T-helper 22 cell (primary cell): ENCODE measurements at places on chromosomes 6 and 20.

GRCh38 chr20:33280000-33280680, 2.9 kb upstream of the BPIFB1 start:
- no peak for DNase-seq

GRCh38 chr6:160198606-160199211, 59.9 kb downstream of the SLC22A2 start:
- no peak for DNase-seq

GRCh38 chr6:118620202-118620601, 31.2 kb downstream of the CEP85L start:
- DNase-seq: no peak

DNA sequence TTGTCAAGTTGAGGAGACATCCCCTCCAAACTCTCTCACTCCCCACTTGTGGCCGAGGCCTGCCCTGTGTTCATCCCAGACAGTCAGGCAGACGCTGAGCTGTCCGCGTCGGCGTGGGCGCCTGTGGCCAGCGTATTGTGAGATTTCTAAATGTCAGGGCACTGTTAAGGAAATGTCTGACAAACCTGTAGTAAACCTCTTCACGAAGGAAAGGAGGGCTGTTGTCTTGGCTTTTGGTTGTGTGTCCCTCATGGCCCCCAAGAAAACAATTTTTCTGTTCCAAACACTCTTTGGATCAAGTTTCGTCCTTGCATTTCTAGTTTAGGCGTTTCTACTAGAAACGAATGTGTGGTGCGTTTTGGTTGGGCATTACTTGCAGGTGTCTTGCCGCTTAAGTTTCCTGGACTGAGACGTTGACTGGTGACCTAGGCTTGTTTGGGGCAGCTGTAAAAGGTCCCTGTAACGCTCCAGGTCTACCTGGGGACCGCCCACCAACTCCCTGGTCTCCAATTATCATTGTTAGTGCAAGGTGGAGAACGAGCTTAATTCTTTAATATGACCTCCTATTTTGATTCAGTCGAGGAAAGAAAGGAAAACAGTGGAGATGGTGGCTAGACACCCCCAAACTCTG, 8.7 kb upstream of the POU3F2 start:
- DNase-seq: no peak

- no peak for DNase-seq
Measured at GRCh38 chr6:130326496-130326895, 39.3 kb upstream of the TMEM200A start.

DNA sequence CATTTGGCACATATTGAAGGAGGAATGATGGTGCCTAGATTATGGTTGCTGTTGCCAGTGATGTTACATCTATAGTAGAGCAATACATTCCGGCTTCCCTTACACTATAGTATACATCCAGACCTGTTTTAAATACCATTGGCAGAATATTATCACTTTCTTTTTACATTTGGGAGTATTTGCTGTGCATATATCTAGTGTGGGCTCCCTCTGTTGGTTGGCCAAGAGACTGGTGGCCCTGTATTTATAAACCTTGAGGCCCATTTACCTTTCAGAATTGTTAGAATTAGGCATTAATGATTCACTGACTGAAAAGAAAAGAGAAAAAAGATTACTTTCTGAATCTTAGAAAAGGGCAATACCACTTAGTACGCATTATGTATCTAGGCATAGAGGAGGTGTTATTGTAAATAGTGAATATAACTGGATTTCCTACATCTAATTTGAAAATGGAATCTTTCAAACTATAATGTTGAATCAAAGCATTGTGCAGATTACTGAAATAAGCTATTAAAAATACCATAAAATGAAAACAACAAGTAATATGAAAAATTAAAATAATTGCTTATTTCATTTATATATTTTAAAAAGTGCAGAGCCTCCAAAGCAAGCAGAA, 628.8 kb upstream of the MAN1A1 start:
- no peak for DNase-seq

DNA sequence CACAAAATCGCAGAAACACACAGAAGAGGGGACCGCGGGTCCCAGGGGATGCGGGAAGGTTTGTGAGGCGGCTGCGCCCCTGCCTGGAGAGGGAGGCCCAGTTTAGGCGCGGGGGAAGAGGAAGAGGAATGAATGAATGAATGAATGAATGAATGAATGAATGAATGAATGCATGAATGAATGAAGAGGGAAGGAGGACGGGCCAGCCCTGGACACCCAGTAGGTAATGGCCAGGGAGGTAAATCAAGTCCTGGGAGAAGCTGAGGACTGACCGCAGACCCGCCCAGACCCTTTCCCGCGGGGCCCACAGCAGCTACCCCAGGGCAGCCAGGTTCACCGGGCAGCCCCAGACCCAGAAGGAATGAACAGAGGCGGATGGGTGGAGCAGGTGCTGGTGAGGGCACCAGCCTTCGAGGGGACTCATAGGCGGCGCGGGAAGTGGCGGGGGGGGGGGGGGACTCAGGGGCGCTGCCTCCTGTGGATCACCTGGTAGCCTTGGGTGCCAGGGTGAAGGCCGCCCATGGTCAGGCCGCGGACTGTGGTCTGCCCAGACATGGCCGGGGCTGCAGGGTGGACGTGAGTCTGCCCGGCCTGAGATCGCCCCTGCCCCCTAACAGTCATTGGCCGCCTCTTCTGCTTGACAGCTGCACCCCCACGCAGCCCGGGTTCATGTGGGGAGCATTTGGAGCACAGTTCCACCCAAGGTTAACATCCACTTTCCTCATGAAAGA, 192.0 kb upstream of the PDE10A start:
- no peak for DNase-seq

DNA sequence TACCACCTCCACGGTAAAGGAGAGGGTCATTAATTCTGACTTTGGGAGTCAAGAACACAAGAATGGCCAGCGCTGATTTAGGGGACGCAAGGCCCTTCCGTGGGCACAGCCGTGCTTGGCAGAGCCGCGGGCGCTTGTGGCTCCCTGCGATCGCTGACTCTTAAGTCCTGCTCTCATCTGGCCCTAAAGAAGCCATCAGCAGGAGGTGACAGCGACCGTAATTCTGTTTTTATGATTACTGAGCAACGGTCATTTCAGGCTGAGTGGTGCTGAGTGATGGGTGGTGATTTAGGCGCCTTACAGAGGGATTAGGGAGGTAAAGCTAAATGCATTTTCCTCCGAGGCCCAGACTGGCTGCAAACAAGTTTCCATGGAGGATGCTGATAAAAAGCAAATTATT, 364.6 kb upstream of the SULF2 start:
- DNase-seq: no peak

DNA sequence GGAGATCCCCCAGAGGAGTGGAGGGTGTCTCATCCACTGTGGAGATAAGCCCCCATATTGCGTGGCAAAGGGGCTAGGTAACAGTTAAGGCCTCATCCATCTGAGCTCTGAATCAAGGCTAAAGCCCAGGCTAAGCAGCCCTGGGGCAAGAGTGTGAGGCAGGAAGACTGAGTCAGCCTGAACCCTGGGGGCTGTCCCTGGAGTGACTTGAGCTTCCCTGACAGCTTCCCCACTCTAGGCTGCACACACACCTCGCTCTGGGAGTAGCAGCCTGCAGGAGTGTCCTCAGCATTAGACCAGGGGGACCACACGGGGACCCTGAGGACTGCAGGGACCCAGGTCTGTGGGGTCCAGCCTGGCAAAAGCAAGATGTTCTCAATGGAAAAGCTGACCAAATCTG, 27.9 kb downstream of the UBD start:
- no peak for DNase-seq

- no peak for DNase-seq
Measured at GRCh38 chr20:24772667-24773066, 176.4 kb upstream of the CST7 start.

DNA sequence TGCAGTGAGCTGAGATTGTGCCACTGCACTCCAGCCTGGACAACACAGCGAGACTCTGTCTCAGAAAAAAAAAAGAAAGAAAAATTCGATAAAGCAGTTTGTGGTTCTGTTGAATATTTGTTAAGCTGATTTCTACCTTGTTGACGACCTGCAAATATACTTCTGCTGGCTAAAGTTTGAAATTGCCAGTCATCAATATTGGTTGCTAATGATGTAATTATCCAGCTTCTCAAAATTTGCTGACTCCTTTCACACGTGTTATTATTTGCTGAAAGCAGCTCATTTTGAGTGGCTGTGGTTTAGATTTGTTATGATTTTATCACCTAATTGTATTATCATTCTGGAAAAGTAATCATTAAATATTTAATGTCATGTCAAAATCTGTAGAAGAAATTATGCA, 774.3 kb downstream of the QKI start:
- DNase-seq: no peak

- no peak for DNase-seq
Measured at GRCh38 chr20:22583773-22584521, 425 bp downstream of the FOXA2 start.

GRCh38 chr6:133641104-133641503, 247.8 kb upstream of the TCF21 start:
- no peak for DNase-seq

GRCh38 chr6:108648191-108648590, 87.5 kb downstream of the FOXO3 start:
- DNase-seq: no peak

DNA sequence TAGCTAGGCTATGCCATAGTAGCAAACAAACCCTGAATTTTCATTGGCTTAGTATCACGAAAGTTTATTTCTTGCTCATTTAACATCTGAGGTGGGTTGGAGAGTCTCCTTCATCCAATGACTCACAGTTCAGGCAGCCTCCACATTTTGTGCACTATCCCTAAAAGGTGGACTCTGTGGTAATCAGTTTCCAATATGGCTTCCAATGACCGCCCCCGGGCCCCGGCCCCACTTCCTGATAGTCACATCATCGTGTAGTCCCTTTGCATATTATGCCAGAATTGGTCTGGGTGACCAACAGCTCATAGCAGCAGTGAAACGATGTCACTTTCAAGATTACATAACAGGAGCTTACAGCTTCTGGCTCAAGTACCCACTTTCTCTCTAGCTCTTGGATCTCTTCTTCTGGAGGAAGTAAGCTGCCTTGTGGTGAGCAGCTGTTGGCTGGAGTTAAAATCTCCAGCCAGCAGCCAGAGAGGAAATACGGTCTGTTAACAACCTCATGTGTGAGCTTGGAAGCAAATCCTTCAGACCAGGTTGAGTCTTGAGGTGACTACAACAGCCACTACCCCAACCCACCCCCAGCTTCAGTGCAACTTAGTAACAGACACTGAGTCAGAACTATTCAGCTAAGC, 7.8 kb downstream of the HCRTR2 start:
- no peak for DNase-seq

DNA sequence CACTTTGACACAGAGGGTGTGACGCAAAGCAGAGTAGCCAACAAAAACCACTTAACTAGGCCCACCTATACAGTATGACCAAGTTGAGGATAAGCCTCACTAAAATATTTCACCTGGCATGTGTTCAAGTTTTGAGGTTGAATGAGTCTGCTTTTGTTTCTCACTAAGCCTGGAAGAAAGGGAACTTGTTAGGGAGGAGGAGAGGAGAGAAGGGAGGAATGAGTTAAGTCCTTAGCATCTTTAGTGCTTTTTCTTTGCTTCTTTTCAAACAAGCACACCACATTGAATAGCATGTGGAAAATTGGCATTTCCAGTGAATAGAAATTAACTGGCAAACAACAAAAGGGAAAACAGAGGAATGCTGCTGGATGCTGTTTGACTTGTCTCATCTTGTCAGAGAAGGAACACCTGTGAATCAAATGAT, 461.9 kb downstream of the GJA1 start:
- no peak for DNase-seq

DNA sequence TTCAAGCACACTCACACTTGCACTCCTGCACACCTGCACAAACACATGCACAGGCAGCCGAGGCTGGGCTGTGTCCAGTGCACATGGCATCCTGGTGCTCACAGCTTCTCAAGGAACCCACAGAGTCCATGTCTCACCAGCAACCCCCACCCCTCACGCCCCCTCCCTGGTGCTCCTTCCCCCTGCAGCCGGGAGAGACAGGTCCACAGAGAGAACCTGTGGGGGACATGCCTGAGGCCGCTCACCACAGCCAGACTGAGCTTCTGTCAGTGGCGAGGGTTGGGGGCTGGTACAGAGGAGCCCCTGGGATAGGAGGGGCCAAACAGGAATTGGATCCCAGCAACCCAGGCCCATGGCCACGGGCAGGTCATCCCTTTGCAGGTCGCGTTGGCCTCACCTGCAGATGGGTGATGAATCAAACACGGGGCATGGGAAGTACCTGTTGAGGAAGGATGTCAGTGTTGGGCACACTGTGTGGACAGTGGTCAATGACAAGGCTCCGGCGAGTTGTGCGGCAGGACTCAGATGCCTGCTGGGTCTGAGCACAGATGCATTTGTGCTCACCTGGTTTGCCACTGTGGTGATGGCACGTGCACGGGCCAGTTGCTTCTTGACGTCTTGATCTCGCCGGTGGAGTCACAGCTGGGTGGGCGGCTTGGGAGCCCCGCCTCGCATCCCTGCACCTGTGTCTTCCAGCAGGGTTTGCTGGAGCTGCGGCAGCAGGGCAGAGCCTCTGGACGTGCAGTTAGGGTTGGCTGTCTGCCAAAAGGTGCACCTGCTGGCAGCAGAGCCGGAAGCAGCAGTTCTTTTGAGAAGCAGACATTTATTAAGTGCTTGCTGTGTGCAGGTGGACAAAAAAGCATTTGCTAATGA, 113.0 kb downstream of the ERMARD start:
- DNase-seq: no peak

GRCh38 chr6:28655164-28655563, 129.5 kb downstream of the GPX5 start:
- DNase-seq: no peak

GRCh38 chr20:2794866-2795447, 5.5 kb downstream of the CPXM1 start:
- DNase-seq: no peak

GRCh38 chr6:82955841-82956240, 109.8 kb downstream of the UBE3D start:
- no peak for DNase-seq

GRCh38 chr6:224350-224749, 67.9 kb upstream of the DUSP22 start:
- no peak for DNase-seq

GRCh38 chr6:141833001-141833655, 299.6 kb upstream of the GJE1 start:
- no peak for DNase-seq

- DNase-seq: no peak
Measured at GRCh38 chr20:2130683-2131082, 29.1 kb downstream of the STK35 start.

GRCh38 chr6:80287607-80288006, 181.1 kb downstream of the BCKDHB start:
- no peak for DNase-seq

DNA sequence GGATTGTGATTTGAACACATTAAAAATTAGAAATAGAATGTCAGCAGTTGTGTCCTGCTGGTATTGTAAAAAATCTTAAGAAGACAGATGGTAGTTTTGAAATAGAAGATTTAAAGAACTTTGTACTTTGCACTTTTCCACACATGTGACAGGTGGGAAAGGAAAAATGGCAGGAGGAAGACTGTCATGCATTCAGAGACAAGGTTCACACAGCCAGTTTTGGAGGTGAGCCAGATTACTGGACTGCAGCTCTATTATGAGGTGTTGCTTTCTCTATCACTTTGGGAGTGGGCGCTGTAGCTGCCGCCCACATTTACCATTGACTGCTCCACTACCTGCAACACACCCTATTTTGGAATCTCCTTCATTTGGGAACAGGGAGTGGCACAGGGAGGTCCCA, 12.1 kb upstream of the NDUFAF4 start:
- DNase-seq: no peak
